Caudate nucleus (tissue), 63 donors: ENCODE measurements at places on chromosomes 3 and 15.

- no peak for DNase-seq
These were observed 11.7 kb downstream of the SLC25A36 start for GRCh38 chr3:140953028-140953960.

DNA sequence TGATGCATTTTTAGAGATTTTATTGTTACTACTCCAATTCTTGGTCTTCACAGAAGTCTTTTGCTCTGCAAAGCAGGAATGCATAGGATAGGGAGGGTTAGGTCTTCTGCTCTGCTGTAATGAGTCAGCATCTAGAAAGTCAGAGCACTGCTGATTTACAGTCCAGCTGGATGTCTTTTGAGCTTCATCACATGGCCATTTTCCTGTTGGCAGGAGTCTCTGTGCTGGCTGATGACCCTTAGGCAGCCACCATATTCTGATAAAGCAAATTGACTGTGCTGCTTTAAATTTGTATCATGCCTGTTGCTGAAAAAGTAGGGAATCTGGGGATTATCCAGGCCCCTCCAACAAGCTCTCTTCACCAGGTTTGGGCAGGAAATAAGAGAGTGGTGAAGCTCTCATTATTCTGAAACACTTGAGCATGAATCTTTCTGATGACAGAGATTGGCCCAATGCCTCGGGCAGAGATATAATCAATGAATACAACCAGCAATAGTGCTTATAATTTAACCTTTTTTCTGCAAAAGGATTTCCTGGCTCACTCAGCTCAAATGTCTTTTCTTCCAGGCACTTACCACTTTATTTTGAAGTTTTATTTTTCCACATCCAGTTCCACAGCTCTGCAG lies 9.7 kb upstream of the CRBN start:
- DNase-seq: no peak

- DNase-seq: no peak
These were observed at the start of gene HAPLN3 for GRCh38 chr15:88894819-88895767. HAPLN3 (minus strand) TSS chr15:88895544; CDS start chr15:88887298, 8,246 bp downstream.

- no peak for DNase-seq
These were observed 54.9 kb upstream of the GLCE start for GRCh38 chr15:69105451-69105985.

- DNase-seq: no peak
These were observed 427.3 kb upstream of the ZNF717 start for GRCh38 chr3:76212679-76213078.

- no peak for DNase-seq
These were observed 124.8 kb downstream of the RBPMS2 start for GRCh38 chr15:64650552-64650951.

DNA sequence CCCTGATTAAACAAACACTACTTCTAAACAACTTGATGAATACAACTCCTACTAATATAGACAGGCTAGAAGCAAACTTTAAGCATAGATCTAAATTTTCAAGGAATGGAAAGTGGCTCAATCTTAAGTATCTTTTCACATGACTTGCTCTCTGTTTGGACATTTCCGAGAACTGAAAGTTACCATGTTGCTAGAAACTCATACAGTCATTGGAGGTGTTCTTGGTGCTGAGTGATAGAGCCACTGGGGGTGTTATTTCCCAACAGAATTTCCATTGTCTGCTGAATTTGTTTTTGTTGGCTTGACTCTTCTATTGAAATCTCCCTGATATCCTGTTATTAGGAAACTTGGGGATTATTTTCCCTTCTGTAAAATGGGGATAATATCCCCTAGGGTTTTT lies 264.5 kb upstream of the RASGRP1 start:
- DNase-seq: no peak

DNA sequence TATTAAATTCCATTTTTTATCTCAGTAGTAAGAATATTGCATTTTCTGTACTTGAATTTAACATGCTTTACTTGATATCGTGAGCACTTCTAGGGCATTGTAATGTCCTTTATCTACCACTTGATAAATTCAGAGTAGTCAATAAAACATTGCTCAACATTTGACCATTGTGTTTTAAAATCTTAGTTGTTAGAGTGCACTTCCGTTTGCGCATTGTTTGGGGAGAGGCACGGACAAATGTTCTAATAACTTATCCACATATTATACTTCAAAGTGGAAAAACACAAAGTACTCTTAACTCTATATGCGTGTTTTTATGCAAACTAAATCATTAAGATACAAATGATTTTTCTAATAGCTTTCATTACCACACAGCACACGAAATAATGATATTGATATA lies 419 bp downstream of the FAM227B start:
- DNase-seq: no peak

DNA sequence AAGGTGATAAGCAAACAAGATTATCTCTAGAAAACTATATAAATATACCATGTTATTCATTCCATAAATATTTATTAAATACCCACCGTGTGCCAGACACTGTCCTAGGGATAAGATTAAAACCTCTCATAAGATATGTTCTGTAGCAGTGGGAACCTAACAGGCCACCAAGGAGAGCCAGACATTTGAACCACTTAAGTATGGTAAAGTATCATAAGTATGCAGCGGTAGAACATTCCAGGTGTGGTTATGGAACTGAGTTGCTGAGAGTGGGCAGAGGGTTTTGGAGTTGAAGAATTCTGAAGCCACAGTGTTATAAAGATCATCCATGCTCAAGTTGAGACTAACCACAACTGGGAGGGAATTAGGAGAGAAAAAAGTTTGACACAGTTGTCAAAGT lies 14.7 kb downstream of the FILIP1L start:
- DNase-seq: no peak

- DNase-seq: no peak
These were observed 163.1 kb downstream of the TLE3 start for GRCh38 chr15:69934607-69935006.
